ENCODE measurements at places on chromosomes 2 and 18.

GRCh38 chr2:112001136-112001715 is 53.8 kb upstream of the TMEM87B start:
- no peak for DNase-seq

GRCh38 chr2:38876407-38876806 is 631 bp downstream of the MORN2 start:
- no peak for DNase-seq

- DNase-seq = no peak
These were observed 1094.7 kb upstream of the KLHL29 start for GRCh38 chr2:22290302-22290701.

GRCh38 chr2:112787294-112787693 is 3.0 kb upstream of the IL1A start:
- DNase-seq = no peak
